ENCODE measurements at places on chromosomes 13 and 19.
A peak's percentile ranks its signal among the peaks of the same experiment; 100 is the strongest.

GRCh38 chr13:28012383-28012782 is 23.9 kb upstream of the URAD start:
- DNase-seq: no peak

- no peak for DNase-seq
These were observed 273.1 kb downstream of the PCDH20 start for GRCh38 chr13:61142506-61142905.

- peak; percentile 35 for DNase-seq
These were observed 18.7 kb downstream of the GADD45B start for GRCh38 chr19:2494447-2495129.

DNA sequence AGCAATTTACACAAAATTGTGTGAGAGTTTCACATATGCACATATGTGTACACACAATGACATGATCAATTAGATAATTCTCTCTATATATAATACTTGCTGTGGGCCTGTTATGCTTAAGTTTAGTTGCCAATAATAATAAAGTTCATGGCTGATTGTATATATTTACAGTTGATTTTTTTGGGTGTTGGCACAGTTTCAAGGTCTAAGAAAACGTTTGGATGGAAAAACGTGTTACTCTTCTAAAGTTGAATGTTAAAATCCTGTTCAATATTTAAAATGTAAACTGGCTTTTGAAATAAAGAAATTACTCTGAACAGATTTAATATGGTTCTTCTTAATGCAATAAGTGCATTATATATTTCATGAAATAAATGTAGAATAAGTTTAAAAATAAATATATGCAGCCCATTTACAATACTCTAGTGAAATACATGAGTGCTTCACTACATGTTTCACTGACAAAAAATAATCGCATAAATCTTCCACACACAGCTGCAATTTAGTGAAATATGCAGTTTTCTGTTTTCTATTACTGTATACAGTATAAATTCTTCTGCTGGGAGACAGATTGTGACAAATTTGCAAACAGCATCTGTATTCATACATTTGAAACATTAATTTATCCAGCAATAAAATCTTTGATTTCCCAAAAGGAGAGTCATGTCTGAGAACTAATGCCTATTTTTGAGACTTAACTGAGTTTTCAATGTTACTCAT is 586.9 kb upstream of the KLHL1 start:
- DNase-seq: no peak

Data from NCI-H774 (cell line).